ENCODE measurements at places on chromosomes 5 and 9.

GRCh38 chr5:33008751-33009418, 297.8 kb downstream of the NPR3 start:
- DNase-seq, result no peak

GRCh38 chr5:129094924-129095899, 663 bp downstream of the ISOC1 start:
- no peak for DNase-seq

DNA sequence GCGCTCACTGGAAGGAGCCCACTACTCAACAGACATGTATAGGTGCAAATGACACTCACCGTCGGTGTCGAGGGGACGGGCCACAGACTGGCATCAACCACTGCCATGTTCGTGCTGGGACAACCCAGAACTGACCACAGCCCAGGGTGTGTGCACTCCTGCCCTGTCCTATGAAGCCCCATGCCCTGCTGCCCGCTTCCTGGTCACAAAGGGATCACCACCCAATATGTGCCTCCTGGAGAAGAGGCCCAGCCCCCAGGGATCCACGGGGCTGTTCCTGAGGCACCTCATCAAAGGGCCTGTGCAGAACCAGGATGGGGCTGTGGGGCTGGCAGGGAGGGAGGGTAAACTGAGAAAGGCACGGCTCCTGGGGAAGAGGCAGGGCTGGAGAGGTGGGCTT, 43.1 kb downstream of the PRRT1B start:
- no peak for DNase-seq

- no peak for DNase-seq
Observed at GRCh38 chr5:134071614-134072207, 42.8 kb upstream of the TCF7 start.

DNA sequence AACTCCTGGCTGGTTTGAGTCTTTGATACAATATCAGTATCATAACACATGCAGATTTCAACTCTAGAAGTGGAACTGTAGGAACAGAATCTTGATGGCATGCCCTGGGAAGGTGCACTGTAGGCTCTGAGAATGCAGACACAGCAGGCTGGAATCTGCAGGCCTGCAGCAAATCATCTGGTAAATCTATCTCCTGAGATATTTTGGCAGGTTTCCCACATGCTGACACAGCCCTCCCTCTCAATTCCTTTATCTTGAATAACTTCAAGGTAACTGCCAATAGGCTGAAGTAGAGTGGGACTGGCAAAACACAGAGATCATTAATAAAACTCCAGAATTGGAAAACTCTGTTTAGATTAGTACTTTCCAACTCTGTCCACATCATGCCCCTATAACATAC, 177.8 kb upstream of the PCSK5 start:
- DNase-seq, result no peak

- no peak for DNase-seq
Observed at GRCh38 chr5:82884821-82885471, 192.2 kb downstream of the TMEM167A start.

GRCh38 chr5:72288924-72289323, 31.1 kb downstream of the MRPS27 start:
- DNase-seq, result no peak

DNA sequence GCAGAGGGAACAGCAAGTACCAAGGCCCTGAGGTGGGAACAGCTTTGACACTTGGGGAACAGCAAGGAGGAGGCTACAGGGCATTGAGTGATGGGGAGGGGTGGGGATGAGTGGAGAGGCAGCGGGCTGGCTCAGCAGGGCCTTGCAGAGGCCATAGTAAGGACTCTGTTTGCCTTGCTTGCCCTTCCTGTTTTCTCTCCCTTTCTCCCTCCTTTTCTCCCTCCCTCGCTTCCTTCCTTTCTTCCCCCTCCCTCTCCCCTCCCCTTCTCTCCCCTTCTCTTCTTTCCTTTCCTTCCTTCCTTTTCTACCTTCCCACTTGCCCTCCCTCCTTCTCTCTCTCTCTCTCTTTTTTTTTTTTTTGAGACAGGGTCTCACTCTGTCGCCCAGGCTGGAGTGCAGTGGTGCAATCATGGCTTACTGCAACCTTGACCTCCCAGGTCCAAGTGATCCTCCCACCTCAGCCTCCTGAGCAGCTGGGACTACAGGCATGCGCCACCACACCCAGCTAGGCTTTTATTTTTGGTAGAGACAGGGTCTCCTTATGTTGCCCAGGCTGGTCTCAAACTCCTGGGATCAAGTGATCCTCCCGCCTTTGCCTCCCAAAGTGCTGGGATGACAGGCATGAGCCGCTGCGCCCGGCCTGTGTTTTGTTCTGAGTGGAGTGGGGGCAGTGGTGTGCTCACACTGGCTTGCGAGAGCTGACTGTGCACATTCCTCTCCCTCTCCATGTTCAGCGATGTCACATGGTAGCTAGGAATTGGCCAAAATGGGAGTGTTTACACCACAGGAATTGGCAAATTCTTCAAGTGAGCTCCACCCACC, 17.1 kb downstream of the IER5L start:
- DNase-seq, result no peak

Data from activated naive CD8-positive, alpha-beta T cell treated with anti-CD3 and anti-CD28 coated beads, Interleukin-2, amount 10 ng/mL, durations not matched to agents 7 days and 5 days (primary cell).